ENCODE measurements at places on chromosomes 3 and 15.

DNA sequence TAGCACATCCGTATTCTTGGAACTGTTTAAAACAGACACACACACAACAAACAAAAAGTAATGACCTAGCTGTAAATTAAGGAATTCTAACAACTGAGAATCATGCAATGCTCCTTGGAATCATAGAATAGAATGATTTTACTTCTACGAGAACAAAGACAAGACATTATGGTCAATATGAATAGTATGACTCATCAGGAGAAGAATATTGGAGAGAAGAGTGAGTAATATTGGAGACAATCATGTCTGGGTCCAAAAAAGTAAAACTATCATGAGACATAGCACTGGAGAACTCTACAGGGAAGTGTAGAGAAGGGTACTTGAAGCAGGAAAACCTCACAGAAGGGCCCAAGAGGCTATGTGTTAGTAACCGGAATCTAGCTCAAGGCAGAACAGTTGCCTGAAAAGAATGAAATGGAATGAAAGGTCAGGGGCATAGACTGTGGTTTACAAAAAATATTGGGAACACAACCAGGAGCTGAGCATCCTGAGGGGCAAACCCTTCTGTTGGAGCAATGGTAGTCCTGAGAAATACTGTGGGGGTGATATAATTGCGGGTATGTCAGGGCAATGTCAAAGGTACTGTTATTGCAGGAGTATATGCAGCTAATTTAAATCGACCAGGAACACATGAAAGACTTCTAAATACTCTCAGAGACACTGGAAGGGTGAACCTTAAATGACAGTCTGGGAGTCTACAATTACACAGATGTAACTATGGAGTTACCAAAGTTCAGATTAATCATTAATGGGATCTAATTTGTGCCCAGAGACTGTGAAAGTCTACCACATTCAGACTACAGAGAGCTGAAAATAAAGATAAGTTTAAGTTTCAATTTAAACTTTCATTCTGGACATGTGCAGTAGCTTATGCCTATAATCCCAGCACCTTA, 201.2 kb downstream of the BCHE start:
- no peak for DNase-seq

- no peak for DNase-seq
Measured at GRCh38 chr15:80778621-80778963, 578 bp upstream of the CEMIP start.

DNA sequence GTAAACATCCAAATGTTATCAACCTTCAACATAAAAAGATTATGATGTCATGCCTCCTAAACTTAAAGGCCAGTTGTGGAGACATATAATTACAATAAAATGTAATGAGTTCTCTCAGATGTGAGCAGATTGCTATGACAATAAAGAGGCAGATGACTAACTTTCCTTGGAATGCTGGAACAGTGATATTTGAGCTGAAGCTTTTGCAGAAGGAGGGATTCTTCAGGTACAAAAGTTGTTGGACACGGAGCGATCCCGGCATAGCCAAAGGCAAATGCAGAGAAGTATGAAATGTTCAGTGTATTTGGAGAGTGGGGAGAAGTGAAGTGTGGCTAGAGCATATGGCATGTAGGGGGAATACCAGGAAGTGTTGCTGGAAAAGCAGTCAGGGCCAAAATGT, 520.1 kb downstream of the FGF12 start:
- no peak for DNase-seq

GRCh38 chr3:128488636-128488990, 4.4 kb downstream of the GATA2 start:
- DNase-seq = no peak

DNA sequence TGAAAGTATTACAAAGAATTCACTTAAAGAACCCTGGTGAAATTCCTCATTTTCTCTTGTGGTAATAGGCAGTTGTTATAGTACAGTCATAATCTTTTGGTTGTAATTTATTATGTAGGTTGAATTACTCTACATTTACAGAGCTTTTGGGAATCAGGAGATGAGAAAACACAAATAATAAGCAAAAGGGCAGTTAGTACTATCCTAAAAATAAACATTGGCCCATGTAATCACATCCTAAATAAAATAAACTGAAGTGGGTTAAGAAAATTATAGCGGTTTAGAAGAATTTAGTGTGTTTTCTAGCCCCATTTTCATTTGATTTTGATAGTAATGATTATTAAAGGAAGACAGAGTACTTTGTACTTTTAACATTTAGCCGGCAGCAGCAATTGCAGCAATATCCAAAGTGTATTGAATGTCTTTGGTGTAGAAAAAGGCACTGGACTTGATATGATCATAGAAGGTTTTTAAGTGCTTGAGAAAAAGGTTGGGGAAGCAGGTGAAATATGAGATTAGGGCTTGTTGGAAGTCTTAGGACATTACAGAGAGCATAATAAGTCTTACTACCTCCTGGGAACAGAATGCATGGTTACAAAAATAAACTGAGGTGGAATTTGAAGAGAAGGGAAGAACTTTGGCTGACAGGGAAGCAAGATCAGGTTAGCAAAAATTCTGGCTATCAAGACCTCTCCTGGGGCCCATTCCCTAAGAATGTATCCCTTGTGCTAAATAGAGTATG, 79.9 kb downstream of the MBNL1 start:
- DNase-seq = no peak

DNA sequence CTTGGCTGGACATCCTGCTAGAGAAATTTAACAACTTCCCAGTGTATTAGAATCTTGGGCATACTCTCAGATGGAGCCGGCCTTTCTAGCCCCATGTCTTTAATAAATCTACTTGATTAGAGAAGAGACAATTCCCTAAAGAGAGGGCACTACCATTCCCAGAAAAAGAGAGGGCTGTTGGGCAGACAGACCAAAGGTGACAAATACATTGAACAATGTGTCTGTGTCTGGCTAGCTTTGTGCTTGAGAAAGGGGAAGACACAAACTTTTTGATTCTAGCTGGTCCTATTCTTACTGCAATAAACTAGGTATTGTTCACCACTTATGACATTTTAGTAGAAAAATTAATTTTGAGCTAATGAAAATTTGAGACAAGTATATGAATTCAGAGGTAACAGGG, 57.7 kb downstream of the DUT start:
- DNase-seq = no peak

DNA sequence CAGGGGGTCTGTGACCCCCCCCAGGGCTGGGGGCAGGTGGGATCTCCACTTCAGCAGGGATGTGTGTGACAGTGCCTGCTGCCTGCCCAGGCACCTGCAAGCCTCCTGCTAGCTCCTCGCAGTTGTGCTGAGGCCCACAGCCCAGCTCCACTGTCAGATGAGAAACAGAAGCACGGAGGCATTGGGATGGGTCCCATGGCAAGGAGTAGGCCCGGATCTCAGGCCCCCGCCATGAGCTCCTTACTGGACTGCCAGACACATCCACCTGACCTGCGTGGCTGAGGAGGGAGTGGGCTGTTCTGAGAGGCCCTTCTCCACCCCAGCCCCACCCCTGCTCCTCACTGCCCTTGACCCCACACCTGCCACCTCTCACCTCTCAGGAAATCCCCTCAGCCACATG, 18.2 kb upstream of the SKOR1 start:
- DNase-seq = no peak
